SK-N-SH (cell line): ENCODE measurements at places on chromosomes 5 and 9.

DNA sequence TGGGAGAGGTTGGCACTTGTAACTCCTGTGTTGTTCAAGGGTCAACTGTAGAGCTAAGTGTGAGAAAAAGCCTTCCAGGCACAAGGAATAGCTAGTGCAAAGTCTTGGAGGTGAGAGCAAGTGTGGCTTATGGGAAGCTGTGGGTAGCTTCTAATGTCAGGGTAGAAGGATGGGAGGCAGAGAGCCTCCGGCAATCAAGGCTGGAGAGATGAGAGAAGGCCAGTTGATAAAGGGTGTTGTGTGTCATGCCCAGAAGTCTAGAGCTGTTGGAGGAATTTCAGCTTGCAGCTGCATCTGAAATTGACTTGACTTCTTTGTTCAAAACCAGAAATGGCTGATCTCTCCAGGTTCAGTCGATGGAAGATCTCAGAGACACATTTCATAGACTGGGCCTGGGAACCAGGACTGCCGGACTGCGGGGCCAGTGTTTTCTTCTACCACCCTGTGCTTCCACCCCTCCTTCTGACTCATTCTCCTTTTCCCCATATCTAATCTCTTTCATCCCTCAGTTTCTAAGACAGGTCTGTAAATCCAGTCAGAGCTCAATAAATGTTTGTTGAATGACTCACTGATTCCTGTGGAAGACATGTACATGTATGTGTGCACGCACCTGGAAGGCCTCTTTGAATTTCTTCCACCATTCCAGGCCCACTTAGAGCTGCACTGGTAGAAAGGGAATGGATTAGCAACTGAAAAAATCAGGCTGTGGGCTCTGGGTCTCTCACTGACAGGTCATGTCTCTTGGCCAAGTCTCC, 67.8 kb upstream of the KLF4 start:
- no peaks in the 10 kb centered on the region for H3K4me1 ChIP-seq
- H3K36me3 ChIP-seq, result no peaks in the 10 kb centered on the region
- H3K4me3 ChIP-seq, result no peak overlapping the region
- no peak for DNase-seq

DNA sequence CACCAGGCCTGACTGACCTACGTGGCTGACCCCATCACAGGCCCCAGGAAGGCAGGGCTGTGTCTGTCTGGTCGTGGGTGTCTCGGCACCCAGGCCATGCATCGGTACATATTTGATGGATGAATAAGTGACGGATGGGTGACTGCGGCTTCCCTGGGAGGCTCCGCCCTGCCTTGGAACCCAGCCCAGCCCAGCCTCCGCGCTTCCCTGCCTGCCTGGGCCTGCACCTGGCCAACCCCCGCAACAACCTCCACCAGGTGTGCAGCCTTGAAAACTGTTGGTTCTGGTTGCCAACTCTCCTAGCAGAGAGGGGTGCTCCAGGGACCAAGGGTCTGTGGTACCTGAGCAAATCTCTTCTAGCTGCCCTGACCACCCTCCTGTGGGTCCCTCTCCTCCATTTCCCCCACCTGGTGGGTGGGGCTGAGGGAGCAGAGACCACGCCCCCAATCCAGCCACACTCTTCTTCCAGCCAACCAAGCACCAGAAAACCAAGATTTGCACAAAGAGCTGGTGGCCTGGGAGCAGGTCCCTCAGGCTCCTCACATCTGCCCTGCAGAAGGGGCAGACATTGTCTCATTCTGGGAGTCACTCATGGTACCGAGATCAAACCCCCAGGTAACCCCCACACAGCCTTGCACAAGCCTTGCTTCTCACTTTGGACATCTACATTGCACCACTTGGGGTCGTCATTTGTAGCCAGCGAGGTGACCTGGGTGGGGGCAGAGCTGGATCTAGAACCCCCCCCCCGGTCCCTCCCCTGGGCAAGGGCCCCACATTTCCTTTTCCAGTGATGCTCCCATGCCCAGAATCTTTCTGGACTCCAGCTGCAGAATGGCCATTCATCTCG, 100.6 kb upstream of the IER5L start:
- H3K4me3 ChIP-seq, result no peak overlapping the region
- no peaks in the 10 kb centered on the region for H3K4me1 ChIP-seq
- no peak for DNase-seq
- no peaks in the 10 kb centered on the region for H3K36me3 ChIP-seq
- H3K27ac ChIP-seq, result no peak overlapping the region

- no peaks in the 10 kb centered on the region for H3K4me1 ChIP-seq
- no peaks in the 10 kb centered on the region for H3K36me3 ChIP-seq
- peak overlapping the region; percentile 33; the same call in 1 of the 2 replicates for H3K4me3 ChIP-seq
- peak; percentile 55 for DNase-seq
Measured at GRCh38 chr5:94469894-94470329, 148.5 kb downstream of the KIAA0825 start.

DNA sequence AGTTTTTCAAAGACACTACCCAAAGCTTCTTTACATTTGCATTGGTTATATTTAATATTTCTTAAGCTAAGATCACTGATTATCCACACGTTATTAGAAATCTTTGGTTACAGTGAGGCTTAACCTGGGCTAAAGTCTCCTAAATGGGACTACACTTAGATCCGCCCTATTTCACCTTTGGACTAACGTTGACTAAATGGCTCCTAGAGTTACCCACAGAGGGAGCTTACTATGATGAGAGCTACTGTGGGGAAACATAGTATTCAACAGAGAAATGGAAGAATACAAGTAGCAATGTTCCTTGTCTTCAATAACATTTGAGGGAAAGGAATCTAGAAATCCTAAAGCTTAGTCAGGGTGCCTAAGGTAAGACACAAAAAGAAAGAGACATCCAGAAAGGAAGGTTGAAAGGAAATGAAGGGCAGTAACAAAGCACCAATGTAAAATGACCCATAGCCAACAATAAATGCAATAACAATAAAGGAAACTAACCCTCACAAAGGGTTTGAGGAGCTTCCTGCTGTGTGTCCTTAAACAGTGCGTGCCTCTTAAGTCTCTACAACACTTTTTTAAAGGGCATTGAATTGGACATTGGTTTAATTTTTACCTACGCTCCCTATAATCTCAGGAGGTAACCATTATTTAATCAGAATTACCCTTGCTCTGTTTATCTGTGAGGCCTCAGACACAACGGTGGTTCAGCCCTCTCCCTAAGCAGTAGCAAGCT, 217.1 kb downstream of the PJA2 start:
- peaks cover 1% of the 10 kb centered on the region; the same call in 1 of the 2 replicates for H3K36me3 ChIP-seq
- H3K4me3 ChIP-seq, result no peak overlapping the region
- H3K27ac ChIP-seq, result no peak overlapping the region
- H3K27me3 ChIP-seq, result no peaks in the 10 kb centered on the region
- DNase-seq, result no peak
- no peaks in the 10 kb centered on the region; the same call in none of the 2 replicates for H3K4me1 ChIP-seq

GRCh38 chr9:38131729-38132128, 62.7 kb upstream of the SHB start:
- no peak overlapping the region for H3K4me3 ChIP-seq
- no peaks in the 10 kb centered on the region; the same call in 1 of the 2 replicates for H3K4me1 ChIP-seq
- no peak overlapping the region for H3K27ac ChIP-seq
- no peaks in the 10 kb centered on the region for H3K36me3 ChIP-seq

DNA sequence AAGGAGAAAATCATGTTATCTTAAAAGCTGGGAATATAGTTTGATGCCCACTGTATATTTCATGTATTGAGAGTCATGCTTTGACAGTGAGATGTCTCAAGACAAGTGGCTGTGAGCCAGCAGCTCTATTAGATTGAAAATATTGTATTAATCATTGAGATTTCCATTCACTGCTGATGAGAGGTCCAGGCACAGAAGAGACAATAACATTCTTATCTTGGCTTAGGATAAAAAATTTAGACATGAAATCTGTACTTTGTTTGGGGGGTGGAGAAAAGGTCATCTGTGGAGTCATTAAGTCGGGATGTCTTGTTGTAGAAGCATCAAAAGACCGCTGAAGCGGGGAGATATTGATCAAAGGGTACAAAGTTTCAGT, 97.9 kb upstream of the EQTN start:
- H3K27ac ChIP-seq, result no peak overlapping the region
- DNase-seq, result no peak
- no peaks in the 10 kb centered on the region for H3K27me3 ChIP-seq
- no peak overlapping the region for H3K4me3 ChIP-seq
- H3K4me1 ChIP-seq, result peaks cover 5% of the 10 kb centered on the region

GRCh38 chr5:75678155-75678554, 39.1 kb downstream of the POC5 start:
- H3K27ac ChIP-seq, result no peak overlapping the region
- H3K27me3 ChIP-seq, result no peaks in the 10 kb centered on the region
- peaks cover 5% of the 10 kb centered on the region; the same call in 1 of the 2 replicates for H3K4me1 ChIP-seq
- H3K4me3 ChIP-seq, result no peak overlapping the region
- no peak for DNase-seq
- peaks cover under 1% of the 10 kb centered on the region for H3K36me3 ChIP-seq

GRCh38 chr9:120382453-120382852, 197.5 kb downstream of the CDK5RAP2 start:
- no peaks in the 10 kb centered on the region for H3K36me3 ChIP-seq
- no peak overlapping the region for H3K27ac ChIP-seq
- DNase-seq, result no peak
- no peaks in the 10 kb centered on the region for H3K27me3 ChIP-seq

- H3K4me1 ChIP-seq, result peaks cover 56% of the 10 kb centered on the region
- peak overlapping the region; percentile 92 for H3K27ac ChIP-seq
- no peak overlapping the region for H3K4me3 ChIP-seq
- H3K27me3 ChIP-seq, result no peaks in the 10 kb centered on the region
Measured at GRCh38 chr5:14034963-14035362, 90.5 kb upstream of the DNAH5 start.

DNA sequence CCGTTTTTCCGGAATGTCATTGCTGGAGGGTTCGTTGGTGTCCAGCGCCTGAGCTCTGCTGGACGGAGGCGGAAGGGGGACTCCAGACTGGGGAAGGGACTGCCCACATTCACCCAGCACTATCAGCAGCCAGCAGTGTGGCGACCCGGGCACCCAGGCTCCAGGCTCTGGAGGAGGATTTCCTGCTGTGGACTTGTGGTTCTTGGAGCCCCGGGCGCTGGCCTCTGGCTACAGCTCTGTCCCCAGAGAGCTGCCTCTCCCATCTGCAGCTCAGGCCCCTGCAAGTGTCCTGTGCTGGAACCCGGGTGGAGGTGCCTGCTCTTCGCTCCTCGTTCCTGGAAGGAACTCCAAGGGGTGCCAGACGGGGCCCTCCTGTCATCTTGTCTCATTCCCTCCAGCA, 152.6 kb downstream of the RGS3 start:
- no peaks in the 10 kb centered on the region for H3K36me3 ChIP-seq
- peak overlapping the region; percentile 66; the same call in 1 of the 2 replicates for H3K27ac ChIP-seq
- peaks cover 53% of the 10 kb centered on the region for H3K4me1 ChIP-seq
- no peaks in the 10 kb centered on the region for H3K27me3 ChIP-seq

DNA sequence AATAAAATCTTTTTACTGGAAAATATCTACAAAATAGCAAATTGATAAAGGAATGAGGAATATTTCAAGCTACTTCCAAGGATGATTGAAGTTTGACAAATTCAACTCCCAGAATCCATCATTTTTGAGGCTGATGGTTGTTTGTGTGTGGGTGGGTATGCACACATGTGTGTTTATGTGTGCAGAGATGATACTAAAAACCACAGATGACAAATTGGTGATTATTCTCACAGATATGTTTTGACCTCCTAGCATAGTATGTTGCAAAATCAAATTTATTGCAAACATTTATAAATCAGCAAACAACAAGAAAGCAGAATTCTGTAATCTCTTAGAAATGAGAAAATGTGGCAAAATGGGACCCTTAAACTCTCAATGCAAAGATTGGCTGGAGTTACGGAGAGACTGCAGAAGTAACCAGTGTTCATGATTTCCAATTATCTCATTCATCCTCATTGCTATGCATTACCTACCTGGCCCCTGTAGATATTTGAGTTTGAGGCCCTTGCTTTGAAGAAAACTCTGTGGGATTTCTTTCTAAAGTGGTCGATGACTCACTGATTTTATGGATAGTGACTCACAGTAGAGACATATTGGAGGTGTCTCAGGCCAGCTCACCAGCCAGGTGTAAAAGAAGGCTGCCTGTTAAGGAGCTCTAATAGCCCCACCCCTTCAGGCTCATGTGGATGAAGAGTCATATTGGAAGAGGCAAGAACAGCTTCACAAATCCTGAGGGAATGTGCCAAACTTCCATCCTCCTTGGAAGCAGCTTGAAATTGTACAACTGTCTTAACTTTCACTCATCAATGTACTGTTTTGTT, 44.6 kb upstream of the TMC1 start:
- DNase-seq, result no peak
- H3K4me3 ChIP-seq, result no peak overlapping the region
- H3K4me1 ChIP-seq, result no peaks in the 10 kb centered on the region; the same call in none of the 2 replicates

GRCh38 chr9:131833906-131834305, 94.0 kb upstream of the RAPGEF1 start:
- DNase-seq, result no peak
- H3K4me1 ChIP-seq, result no peaks in the 10 kb centered on the region; the same call in 1 of the 2 replicates
- H3K27me3 ChIP-seq, result no peaks in the 10 kb centered on the region
- no peak overlapping the region for H3K4me3 ChIP-seq

DNA sequence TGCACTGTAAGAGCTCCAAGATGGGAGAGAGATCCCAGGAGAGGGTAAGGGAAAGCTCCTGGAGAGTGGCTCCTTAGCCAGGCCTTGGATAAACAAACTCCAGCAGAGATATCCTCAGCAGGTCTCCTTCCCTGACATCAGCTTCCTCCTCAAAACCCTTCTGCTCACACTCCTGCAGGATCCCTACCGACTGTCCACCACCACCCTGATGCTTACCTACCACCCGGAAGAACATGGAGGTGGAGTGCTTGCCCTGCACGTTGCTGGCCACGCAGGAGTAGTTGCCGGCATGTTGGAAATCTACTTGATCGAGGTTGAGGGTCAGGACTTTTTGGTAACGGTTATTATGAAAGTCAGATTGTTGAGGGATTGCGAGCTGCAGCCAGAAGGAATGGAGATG, 9.3 kb downstream of the CSF1R start:
- H3K27ac ChIP-seq, result no peak overlapping the region
- H3K4me3 ChIP-seq, result no peak overlapping the region
- no peaks in the 10 kb centered on the region for H3K27me3 ChIP-seq
- DNase-seq, result peak; percentile 2
- no peaks in the 10 kb centered on the region for H3K4me1 ChIP-seq

DNA sequence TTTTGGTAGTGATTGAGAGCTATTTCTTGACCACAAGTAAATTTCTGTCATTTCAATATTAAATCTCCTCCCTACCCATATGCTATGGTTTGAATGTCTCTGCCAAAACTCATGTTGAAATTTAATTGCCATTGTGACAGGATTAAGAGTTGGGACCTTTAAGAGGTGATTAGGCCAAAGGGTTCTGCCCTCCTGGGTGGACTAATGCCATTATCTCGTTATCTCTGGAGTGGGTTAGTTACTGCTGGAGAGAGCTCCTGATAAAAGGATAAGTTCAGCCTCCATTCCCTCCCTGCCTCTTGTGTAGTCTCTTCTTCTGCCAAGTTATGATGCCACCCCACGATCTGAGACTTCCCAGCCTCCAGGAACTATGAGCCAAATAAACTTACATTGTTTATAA, 3.6 kb upstream of the DRD1 start:
- H3K27ac ChIP-seq, result no peak overlapping the region
- H3K4me1 ChIP-seq, result no peaks in the 10 kb centered on the region; the same call in 1 of the 2 replicates
- H3K36me3 ChIP-seq, result no peaks in the 10 kb centered on the region

- H3K27me3 ChIP-seq, result no peaks in the 10 kb centered on the region
- H3K4me1 ChIP-seq, result peaks cover 15% of the 10 kb centered on the region; the same call in 1 of the 2 replicates
- no peaks in the 10 kb centered on the region for H3K36me3 ChIP-seq
- no peak overlapping the region for H3K4me3 ChIP-seq
- DNase-seq, result no peak
Measured at GRCh38 chr9:123316053-123316718, 39.8 kb upstream of the CRB2 start.
